ENCODE measurements at places on chromosomes 6 and 20. TPM values are rescaled to one million over a fixed set of nuclear protein-coding genes. Genes with fewer than 3 reads are reported as not detected.

The MYB gene
- polyA plus RNA-seq = 4.2 TPM

The WFDC12 gene
- polyA plus RNA-seq = not detected

The KIAA1755 gene
- not detected for polyA plus RNA-seq

The IFT52 gene
- polyA plus RNA-seq = 45.2 TPM

The GPLD1 gene
- 3.4 TPM for polyA plus RNA-seq

The ZNF341 gene
- polyA plus RNA-seq = 3.6 TPM

- H3K27me3 ChIP-seq = 0 out of 2 replicates have a peak, but pooled peaks cover 4% of the 10 kb centered on the region
- no peaks in the 10 kb centered on the region for H3K36me3 ChIP-seq
- no peak for DNase-seq
- H3K4me3 ChIP-seq = no peak overlapping the region
- no peak overlapping the region for H3K27ac ChIP-seq
These were observed 22.4 kb downstream of the BFSP1 start for GRCh38 chr20:17508756-17509155.

- no peak overlapping the region for H3K4me3 ChIP-seq
- no peaks in the 10 kb centered on the region for H3K27me3 ChIP-seq
- DNase-seq = peak; percentile 77
- peaks cover 35% of the 10 kb centered on the region for H3K4me1 ChIP-seq
- no peaks in the 10 kb centered on the region for H3K36me3 ChIP-seq
- no peak overlapping the region for H3K27ac ChIP-seq
These were observed 41.2 kb downstream of the PDSS2 start for GRCh38 chr6:107418118-107418517.

DNA sequence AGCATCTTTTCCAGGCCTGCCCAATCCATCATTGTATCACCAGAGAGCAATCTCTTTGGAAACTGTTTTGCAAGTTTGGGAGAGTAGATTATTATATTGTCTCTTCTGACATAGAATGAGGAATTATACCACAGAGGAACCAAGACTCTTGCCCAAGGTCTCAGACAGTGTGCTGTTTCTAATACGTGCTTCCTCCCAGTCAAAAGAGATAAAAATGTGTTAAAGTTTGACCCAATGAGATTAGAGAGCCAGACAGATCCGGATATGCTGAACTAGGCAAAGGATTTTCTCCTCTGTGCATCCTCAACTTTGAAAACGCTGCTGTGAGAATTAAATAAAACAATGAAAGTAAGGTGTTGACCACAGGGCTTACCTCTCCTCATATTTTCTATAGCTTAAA, 18.6 kb upstream of the NT5E start:
- no peaks in the 10 kb centered on the region for H3K36me3 ChIP-seq
- no peaks in the 10 kb centered on the region for H3K4me1 ChIP-seq

DNA sequence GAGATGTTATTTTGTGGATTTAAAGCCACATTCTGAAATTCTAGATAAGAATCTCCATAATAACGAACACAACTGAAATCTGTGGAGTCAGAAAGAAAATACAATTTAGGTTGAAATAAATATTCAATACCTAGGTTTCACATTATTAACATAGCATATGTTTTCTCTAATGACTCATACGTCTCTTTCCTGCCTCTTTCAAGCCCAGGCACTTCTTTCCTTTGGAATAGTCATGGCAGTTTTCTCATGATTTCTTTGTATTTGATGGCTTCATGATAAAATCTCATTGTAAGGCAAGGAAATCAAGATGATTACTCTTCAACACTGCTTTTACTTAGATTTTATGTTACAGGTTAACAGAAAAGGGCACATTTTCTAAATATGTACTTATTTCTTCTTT, 803.7 kb downstream of the PHF3 start:
- no peaks in the 10 kb centered on the region for H3K4me1 ChIP-seq
- no peaks in the 10 kb centered on the region for H3K36me3 ChIP-seq
- DNase-seq = no peak
- no peak overlapping the region for H3K27ac ChIP-seq

DNA sequence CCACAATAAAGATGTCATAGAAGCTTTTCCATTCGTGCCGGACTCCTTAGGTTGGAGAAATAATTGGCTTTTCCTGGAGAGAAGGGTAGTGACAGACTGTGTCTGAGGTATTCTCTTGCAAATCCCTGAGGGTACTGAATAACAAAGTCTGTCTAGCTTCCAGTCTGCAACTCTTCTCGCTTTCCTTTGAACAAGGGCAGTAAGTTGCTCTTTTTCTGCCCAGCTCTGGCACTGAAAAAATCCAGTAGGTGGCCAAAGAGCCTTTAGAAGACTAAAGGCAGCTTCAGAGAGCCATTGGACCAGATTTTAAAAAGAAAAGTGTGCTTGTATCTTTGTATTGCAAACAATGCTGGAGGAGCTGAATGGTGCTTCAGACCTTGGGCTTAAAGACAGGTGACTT, 20.7 kb upstream of the RREB1 start:
- no peak overlapping the region for H3K27ac ChIP-seq
- H3K36me3 ChIP-seq = no peaks in the 10 kb centered on the region
- peak overlapping the region; percentile 4 for H3K4me3 ChIP-seq
- peaks cover 22% of the 10 kb centered on the region for H3K4me1 ChIP-seq

DNA sequence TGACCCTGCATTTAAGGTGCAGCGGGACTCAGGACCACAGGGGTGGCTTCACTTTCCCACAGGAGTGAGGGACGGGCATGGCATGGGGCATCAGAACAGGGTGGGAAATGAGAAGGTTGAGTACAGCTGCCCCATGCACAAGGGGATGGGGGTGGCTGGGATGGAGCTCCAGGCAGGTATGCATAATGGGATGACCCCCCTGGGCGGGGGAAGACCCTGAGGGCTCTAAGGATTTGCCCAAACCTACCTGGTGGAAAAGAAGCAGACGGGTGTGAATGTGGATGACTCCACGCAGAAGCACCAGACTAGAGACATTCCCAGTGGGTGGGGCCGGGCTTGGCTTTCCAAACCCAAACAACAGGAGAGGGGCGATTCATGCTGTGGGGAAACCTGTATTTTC, 200.3 kb downstream of the SYNDIG1 start:
- H3K4me3 ChIP-seq = no peak overlapping the region
- no peaks in the 10 kb centered on the region for H3K36me3 ChIP-seq
- H3K27me3 ChIP-seq = no peaks in the 10 kb centered on the region

DNA sequence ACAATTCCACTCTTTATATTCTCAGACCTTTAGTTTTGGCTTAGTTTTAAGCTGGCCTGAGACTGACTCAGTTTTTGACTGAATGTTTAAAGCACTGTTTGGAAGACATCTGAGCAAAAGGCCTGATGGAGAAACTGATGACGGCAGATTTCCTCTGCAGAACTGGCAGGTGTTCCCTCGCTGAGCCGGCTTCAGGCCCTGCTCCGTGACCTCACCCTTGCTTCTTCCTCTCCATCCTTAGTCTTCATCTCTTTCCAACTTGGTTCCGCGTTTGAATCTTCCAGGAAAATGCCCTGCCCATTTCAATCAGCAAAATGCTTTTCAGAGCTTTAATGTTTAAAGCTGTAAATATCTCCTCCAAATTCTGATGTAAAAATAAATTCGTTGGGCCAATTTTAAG, 6.6 kb downstream of the NKX2-4 start:
- H3K36me3 ChIP-seq = no peaks in the 10 kb centered on the region
- H3K4me1 ChIP-seq = peaks cover 40% of the 10 kb centered on the region
- H3K4me3 ChIP-seq = peak overlapping the region; percentile 57
- DNase-seq = peak; percentile 47
- H3K27me3 ChIP-seq = peaks cover 63% of the 10 kb centered on the region

DNA sequence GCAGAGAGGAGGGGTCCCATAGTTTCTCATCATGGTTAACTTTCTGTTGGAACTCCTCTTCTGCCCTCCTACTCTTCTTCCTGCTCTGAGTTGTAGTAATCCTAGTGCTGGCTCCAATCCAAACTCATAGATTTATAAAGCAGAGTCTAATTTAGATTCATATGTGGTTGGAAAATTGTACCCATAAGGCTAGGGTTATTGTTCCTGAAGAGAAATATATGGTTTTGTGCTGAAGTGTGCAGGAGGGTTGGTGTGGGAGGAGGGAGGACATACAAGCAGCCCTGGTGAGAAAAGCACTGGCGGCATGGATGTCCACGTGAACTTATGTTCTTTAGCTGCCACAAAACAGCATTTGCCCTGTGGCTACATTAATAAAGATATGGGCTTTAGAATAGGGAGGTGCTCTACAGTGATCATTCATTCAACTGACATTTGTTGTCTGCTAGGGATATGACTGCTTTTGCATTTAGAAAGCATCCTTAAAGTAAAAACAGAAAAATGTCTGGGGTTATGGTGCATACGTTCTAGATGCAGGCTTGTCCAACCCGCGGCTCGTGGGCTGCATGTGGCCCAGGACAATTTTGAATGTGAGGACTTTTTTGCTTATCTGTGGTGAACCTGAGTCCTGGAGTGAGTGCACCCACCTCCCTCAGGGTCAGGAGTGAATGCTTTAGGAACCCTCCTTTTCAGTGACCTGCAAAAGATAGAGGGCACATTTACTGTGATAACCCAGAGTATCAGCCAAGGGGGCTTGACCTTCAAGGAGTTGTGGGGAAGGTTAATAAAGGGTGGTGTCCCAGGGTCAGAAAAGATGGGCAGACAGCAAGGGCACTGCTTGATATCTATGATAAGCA, 4.1 kb downstream of the HLA-A start:
- no peak for DNase-seq
- H3K36me3 ChIP-seq = no peaks in the 10 kb centered on the region
- H3K27me3 ChIP-seq = no peaks in the 10 kb centered on the region
- no peak overlapping the region for H3K4me3 ChIP-seq
- H3K4me1 ChIP-seq = no peaks in the 10 kb centered on the region
- no peak overlapping the region for H3K27ac ChIP-seq

GRCh38 chr6:133235221-133235620, 5.9 kb upstream of the EYA4 start:
- H3K36me3 ChIP-seq = no peaks in the 10 kb centered on the region
- no peak for DNase-seq

- H3K27ac ChIP-seq = no peak overlapping the region
- H3K4me1 ChIP-seq = no peaks in the 10 kb centered on the region
- no peak overlapping the region for H3K4me3 ChIP-seq
- no peaks in the 10 kb centered on the region for H3K27me3 ChIP-seq
- DNase-seq = no peak
- H3K36me3 ChIP-seq = no peaks in the 10 kb centered on the region
These were observed 186.9 kb downstream of the PREX1 start for GRCh38 chr20:48640871-48641270.

DNA sequence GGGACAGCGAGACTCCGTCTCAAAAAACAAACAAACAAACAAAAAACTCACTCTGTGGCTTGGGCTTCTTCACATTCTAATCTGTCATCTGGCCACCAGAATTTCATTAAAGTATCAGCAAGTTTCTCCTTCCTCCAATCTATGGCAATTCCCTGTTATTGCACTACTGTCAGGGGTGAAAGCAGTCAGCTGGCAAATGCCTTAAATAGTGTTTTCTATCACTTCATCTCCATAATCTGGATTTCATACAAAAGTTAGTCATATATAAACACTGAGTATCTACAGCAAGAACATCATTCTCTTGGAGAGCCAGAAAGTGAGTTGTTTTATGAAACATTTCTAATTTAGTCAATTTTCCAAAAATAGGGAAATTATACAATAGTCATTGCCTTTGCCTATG, 56.1 kb downstream of the PHACTR3 start:
- no peaks in the 10 kb centered on the region for H3K27me3 ChIP-seq
- H3K4me1 ChIP-seq = no peaks in the 10 kb centered on the region
- no peak overlapping the region for H3K4me3 ChIP-seq
- DNase-seq = no peak

GRCh38 chr6:1502041-1502440, 107.7 kb upstream of the FOXC1 start:
- H3K36me3 ChIP-seq = no peaks in the 10 kb centered on the region
- H3K27me3 ChIP-seq = no peaks in the 10 kb centered on the region
- DNase-seq = no peak
- no peaks in the 10 kb centered on the region for H3K4me1 ChIP-seq
- no peak overlapping the region for H3K4me3 ChIP-seq

- H3K27ac ChIP-seq = peak overlapping the region; percentile 66
- peaks cover 10% of the 10 kb centered on the region for H3K36me3 ChIP-seq
- DNase-seq = no peak
- H3K4me3 ChIP-seq = no peak overlapping the region
- peaks cover 27% of the 10 kb centered on the region for H3K4me1 ChIP-seq
These were observed 39.5 kb downstream of the BICRAL start for GRCh38 chr6:42821341-42821668.

GRCh38 chr6:112786801-112787200, 439.7 kb downstream of the RFPL4B start:
- H3K4me3 ChIP-seq = no peak overlapping the region
- no peak for DNase-seq
- no peaks in the 10 kb centered on the region for H3K4me1 ChIP-seq
- H3K27ac ChIP-seq = no peak overlapping the region
- no peaks in the 10 kb centered on the region for H3K36me3 ChIP-seq

All from GM23338 (cell line).